Fibroblast of gingiva (primary cell): ENCODE measurements at places on chromosomes 4 and X.

DNA sequence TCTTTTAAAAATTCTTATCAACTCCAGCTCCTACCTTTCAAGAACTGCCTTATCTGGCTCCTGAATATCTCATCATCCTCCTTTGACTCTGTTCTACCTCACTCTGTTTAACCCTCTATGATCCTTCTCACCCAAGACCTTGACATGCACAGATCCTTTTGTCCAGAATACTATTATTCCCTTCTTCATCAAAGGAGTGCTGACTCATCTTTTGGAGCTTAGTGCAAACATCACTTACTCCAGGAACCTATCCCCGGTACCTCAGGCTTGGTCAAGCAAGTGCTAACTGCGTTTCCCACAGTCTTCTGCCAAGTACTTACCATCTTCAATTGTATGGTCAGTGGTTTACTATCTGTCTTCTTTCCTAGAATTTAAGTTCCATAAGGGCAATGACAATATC is 96.0 kb downstream of the PAPSS1 start:
- DNase-seq = no peak

DNA sequence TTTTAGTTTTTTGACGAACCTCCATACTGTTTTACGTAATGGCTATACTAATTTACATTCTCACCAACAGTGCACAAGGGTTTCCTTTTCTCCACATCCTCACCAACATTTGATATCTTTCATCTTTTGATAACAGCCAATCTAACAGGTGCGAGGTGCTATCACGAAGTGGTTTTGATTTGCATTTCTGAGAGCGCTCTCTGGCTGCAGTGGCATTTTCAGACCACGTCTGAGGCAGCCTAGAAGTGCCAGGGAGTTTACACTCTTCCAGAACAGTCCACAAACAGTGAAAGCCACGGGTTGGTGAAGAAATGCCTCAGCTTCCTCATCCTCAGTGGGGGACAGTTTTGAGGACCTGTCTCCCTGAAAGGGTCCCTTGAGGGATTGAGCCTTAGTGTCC is 471.0 kb downstream of the BCOR start:
- DNase-seq = no peak

GRCh38 chrX:12138361-12139313 is at the start of gene FRMPD4:
Gene FRMPD4, plus strand, starts transcription at chrX:12138473. Its CDS starts 499 bp downstream, at chrX:12138972.
- no peak for DNase-seq

DNA sequence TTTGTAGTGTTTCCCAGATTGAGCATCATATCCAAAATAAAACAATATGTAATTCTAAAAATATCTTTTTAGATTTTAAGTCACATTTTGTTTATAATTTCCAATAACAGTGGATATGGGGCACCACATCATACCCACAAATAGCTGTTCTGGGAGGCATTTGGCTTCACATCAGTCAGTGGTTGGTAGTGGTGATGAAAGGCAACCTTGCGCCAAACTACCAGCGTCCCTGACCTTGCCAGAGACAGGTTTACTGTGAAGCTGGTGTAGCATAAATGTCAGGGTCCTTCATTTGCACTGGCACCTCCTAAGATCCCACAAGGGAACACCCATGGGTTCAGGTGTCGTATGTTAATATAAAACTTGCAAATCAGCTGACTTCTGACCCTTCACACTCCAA is 222.2 kb downstream of the DCTD start:
- DNase-seq = no peak

DNA sequence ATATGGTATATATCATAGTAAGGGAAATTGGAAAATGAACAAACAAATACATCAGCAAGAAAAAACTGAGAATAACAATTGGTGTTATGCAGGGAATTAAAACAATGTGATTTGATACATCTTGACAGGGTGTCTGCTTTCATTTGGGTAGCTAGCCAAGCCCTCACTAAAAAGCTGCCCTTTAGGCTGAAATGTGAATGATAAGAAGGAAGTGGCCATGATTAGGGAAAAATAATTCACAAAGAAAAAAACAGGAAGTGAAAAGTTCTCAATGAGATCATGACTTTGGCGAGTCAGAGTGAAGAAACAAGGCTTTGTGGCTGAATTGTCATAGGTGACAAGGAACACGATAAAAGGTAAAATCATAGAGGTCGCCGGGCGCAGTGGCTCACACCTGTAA is 675.8 kb upstream of the SLIT2 start:
- peak; percentile 10 for DNase-seq

- DNase-seq = no peak
Measured at GRCh38 chr4:10571909-10572308, 112.7 kb downstream of the CLNK start.

- DNase-seq = no peak
Measured at GRCh38 chr4:184968784-184969201, 49.5 kb upstream of the HELT start.

DNA sequence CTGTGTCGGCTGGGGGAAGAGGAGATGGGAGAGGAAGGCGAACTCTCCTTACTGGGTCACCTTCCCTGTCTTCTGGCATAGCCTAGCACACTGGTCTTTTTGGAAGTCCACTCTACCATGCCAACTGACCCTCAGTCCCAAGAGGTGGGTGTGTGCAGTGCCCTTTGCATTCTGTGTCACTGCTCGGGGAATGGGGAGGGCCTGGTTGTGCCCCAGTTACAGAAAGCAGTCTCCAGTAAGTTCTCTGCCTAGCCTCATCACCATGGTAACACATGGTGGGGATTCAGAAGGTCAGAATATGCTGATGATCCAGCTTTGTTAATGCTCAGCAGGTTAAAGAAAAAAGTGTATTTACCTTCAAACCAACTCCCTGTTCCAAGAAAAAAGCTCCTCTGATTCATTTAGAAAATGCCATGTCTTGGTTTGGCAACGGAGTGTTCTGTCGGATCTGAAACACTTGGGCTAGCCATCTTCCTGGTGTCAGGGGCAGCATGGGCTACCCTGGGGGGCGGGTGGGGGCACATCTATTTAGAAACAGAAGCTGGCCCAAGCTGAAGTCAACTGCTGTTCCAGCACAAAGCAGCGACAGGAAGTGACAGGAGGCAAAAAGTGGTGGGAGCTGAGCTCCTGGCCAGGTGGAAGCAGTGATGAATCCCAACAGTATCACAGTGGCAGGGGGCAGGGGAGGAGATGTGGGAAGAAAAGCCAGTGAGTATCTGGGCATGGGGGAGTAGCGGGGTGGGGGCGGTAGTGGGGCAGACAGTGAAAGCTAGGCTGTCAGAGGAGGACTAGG is 37.0 kb downstream of the NSG1 start:
- no peak for DNase-seq

- DNase-seq = no peak
Measured at GRCh38 chr4:137640156-137640837, 108.0 kb upstream of the PCDH18 start.

GRCh38 chrX:33207056-33207455 is 4.3 kb downstream of the DMD start:
- DNase-seq = no peak

GRCh38 chrX:48521353-48522243 is at the start of gene EBP:
Gene EBP, plus strand, starts transcription at chrX:48521808. Its CDS starts 1,964 bp downstream, at chrX:48523772.
- DNase-seq = peak; percentile 70

- no peak for DNase-seq
Measured at GRCh38 chr4:123618606-123619005, 222.0 kb downstream of the SPRY1 start.

DNA sequence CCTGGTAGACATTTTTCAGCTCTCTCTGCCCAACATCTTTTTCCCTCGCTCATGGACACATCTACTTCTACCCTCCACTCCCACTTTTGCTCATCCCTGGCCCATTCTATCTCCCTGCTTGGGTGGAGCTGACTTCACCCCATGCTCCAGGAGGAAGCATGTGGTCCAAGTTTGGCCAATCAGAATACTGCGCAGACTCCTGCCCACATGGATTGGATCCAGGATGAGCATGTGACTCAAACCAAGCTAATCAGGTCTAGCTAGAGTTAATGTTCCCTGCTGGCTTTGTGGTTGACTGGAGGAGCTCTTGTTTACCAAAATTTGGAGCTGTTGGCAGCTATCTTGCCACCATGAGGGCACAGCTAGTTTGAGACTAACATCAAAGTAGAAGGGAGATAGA is 22.7 kb downstream of the SMIM20 start:
- no peak for DNase-seq

- DNase-seq = peak; percentile 86
Measured at GRCh38 chr4:174120446-174121295, 162.8 kb downstream of the FBXO8 start.

DNA sequence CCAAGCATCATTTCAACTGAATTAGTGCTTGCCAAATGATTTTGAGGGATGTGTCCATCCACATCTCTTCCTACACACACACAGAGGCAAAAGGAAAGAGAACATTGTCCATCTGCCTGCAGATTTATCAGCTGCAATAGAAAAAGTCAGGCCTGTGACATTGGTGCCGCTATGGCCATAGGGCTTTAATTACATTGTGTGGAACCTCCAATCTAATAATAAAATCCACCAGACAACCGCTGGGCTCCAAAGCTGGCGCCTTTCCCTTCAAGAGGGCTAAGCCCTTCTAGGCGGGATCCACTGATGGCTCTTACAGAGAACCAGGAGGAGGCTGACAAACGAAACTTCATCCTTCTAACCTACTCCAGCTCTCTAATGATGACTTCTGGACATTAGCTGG is 60.6 kb downstream of the PHOX2B start:
- DNase-seq = no peak

DNA sequence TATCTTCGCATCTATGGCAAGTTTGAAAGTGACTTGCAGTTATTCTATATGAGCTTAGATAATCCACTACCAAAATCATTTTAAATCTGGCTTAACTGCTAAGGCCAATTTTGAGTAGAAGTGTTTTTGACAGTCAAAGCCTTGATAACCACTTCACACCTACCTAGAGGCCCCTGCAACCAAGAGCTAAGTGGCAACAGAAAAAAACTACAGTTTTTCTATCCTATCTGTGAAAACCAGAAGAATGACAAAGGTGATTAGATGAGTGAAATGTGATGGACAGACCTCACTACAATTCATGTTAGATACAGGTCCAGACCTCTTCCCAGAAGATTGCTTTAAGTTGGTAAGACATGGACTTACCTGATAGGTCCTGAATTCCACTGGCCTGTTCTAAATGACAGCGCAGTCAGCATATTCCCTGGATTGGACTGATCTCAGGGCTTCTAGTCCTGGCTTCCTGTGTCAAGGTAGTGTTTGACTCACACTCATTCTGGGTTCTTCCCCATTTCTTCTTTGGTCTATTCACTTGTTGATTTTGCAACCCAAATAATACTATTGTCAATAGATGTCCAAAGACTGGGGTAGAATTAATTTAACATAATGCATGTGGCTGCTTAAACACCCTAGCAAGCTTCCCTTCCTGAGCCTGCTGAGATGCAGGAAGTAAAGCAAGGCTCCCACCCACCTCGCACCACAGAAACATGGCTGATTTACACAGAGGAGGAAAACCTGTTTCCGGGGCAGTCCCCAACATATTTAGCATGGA is 65.1 kb downstream of the PPP3CA start:
- DNase-seq = no peak

DNA sequence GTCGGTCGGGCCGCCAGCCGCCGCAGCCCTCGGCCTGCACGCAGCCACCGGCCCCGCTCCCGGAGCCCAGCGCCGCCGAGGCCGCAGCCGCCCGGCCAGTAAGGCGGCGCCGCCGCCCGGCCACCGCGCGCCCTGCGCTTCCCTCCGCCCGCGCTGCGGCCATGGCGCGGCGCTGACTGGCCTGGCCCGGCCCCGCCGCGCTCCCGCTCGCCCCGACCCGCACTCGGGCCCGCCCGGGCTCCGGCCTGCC is 213 bp downstream of the NFKB1 start:
- no peak for DNase-seq

GRCh38 chr4:101031971-101032370 is 315.4 kb downstream of the PPP3CA start:
- no peak for DNase-seq

GRCh38 chrX:37651921-37652452 is 33.6 kb upstream of the XK start:
- DNase-seq = no peak

DNA sequence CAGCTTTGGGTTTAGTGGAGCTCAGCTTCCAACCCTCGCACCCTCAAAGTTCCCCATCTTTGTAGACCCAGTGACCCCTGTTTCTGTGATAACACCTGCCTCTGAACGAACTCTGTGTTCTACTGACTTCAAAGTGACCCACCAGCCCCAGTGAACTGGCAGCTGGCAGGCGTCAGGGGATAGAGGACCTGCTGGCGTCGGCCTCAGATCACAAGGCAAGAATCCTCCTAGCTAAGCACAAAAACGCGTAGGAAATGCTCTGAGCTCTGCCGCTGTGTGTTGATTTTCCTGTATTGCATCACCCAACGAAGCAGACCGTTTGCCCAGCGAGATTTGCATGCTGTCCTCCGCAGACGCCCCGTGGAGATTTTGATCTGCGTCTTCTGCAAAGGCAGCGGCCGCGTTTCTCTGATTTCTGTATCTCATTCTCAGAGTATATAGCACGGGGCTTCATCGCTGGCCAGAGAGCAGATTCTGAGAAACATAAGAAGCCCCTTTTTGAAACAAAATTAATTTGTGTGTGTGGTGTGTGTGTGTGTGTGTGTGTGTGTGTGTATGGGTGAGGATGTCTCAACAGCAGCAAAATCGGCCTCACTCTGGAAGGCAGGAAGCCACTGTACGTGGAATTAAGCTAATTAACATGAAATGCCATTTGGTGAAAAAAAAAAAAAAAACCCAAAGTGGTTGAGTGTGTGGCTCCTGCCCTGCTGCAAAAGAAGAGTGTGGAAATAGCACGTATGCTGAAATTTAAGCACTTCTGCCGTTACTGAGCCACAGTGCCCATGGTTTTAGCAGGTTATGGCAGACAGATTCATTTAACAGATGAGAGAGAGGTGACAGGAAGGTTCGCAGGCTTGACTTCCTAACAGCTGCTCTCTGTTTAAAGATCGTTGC is 29.2 kb upstream of the ASMTL start:
- peak; percentile 71 for DNase-seq

DNA sequence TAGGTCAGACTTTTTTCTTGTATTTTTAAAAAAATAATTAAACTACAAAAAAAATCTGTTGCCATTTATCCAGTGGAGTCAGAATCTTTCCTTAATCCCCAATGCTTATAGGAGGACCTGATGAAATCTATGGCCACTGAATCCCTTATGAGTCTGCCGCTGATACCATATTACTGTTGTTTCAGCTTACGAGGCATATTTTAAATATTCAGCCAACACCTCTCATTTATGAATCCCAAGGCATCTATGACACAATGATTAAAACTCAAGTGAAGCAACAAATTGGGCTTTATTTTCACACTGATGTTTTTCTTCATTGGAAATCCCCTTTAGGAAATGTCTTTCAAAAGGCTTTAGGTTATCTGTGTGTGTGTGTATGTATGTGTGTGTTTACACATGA is 137.8 kb upstream of the PUDP start:
- no peak for DNase-seq

- DNase-seq = no peak
Measured at GRCh38 chr4:151442002-151442401, 33.0 kb downstream of the FHIP1A start.

- DNase-seq = no peak
Measured at GRCh38 chrX:66698273-66699204, 59.7 kb upstream of the EDA2R start.

DNA sequence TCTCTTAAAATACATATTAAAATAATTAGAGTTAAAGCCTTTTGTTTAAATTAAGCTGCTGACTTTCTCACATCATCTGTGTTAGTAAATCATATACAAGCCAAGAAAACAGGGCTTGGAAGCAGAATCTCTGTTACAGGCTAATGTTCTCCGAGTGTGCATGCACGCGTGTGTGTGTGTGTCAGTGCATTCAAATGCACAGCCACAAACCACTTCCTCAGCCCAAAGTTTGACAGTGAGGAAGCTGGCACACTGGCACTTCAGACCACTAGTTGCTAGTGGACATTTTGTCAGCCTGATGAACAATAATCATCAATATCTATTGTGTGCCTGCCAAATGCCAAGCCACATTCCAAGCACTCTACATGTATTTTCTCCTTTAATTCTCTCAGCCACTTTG is 5.6 kb downstream of the MAOB start:
- no peak for DNase-seq

- DNase-seq = no peak
Measured at GRCh38 chr4:112800001-112800400, 163.1 kb downstream of the LARP7 start.
